ENCODE measurements at places on chromosomes 11 and 22.

DNA sequence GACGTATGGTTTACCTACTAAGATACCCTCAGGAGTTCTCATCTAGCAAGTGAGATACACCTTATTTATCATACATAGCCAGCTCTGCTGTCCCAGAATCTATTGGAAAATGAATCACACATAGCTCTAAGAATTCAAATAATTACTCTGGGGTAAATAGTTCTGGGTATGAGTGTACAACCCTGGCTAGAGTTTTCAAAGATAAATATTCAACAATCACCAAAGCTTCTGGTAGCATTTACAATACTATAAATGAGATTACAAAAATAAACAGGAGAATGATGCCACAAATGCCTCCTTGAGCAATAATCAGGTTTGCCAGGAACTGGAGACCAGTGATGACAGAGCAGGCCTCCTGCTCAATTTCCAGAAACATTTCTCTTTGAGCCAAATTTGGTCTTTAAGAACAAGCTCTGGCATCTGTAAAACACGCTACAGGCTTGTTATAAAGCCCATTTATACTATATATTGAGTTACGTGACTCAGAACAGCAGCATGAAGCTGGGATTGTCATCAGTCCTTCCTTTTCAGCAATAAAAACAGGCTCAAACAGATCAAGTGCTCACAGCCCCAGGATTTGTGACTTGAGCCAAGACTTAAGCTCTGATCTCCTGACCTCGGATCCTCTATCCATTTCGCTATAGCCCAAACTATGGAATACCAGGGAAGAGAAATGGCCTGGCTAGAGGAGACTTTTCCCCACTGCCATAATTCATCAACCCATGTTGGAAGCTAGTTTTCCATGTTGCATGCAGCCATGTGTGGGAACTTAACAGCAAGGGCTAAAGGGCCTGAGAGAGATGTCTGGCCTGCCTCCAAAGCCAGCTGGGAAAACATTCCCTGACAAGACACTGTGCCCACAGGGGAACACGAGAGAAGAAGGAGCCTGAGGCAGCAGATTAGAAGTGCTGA is 19.7 kb downstream of the RAB30 start:
- no peak for DNase-seq

DNA sequence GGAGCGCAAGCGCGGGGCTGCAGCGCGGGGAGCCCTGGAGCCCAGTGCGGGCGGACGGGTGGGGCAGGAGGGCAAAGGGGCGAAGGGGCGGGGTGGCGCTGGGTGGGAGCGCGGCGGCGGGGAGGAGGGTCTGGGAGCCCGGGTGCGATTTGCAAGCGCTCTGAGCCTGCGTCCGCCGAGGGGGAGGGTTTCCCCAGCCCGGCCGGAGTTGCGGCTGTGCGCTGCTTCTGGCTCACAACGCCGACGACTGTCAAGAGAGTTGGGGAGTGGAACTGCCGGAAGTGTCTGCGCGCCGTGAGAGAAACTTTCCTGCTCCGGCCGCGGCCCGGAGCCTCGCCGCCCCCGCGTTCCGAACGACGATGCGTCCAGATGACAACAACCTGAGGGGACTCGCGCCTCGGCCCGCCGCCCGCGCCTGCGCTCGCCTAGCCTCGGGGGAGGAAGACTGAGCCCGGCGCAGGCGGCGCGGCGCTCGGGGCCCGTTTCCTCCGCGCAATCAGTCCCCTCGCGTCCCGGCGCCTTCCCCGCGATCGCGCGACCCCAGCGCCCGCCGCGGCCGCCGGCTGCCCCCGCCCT is at the start of gene ARHGAP42:
Gene ARHGAP42, plus strand, starts transcription at position 235 of the 576 bp plus-strand sequence. CDS start 391 bp downstream, outside the sequence.
- DNase-seq: no peak

GRCh38 chr11:26896719-26897118 is 97.2 kb upstream of the FIBIN start:
- no peak for DNase-seq

DNA sequence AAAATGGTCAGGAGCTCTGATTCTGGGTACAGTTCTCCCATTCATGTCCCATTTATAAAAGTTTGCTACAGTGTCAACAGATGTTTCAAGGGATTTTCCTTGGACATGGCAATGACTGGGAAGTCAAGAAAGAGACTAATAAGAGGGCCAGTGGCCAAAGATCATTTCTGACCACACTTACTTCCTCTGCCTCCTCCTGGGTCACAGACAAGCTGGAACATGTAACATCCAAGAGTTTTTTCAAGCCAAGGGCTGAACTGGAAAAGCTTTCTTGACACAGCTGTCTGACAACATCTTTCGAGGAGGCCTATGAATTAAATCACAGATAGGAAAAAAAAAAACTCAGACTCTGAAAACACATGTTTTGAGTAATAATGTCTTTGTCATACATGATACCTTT is 8.7 kb downstream of the COMMD9 start:
- no peak for DNase-seq

Measured in effector CD4-positive, alpha-beta T cell (primary cell).